ENCODE measurements at places on chromosomes 12 and 14. TPM values are rescaled to one million over a fixed set of nuclear protein-coding genes. Genes with fewer than 3 reads are reported as not detected.

DNA sequence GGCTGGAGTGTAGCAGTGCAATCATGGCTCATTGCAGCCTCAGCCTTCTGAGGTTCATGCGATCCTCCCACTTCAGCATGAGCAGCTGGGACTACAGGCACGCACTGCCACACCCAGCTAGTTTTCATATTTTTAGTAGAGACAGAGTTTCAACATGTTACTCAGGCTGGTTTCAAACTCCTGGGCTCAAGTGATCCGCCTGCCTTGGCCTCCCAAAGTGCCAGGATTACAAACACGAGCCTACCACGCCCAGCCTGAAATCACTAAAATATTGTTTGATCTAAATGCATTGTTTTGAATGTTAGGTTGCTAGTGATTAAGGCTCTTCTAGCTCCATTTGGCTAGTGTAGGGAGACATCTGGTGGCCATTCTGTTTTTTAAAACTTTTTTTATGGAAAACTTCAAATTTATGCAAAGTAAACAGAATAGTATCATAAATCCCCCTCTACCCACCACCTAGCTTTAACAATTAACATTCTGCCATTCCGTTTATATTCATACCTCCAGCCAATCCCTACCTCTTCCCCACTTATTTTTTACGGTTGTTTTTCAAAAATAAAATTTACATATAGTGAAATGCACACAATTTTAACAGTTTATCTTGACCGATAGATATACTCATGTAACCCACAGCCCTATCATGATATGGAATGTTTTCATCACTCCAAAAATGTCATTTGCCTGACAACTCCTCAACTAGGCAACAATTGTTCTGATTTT, 37.8 kb downstream of the MYO1H start:
- H3K4me3 ChIP-seq = no peak overlapping the region
- no peaks in the 10 kb centered on the region for H3K4me1 ChIP-seq
- no peaks in the 10 kb centered on the region for H3K36me3 ChIP-seq
- H3K27me3 ChIP-seq = peaks cover 50% of the 10 kb centered on the region

GRCh38 chr14:74409441-74409840, 16.6 kb downstream of the SYNDIG1L start:
- no peak overlapping the region for H3K4me3 ChIP-seq
- H3K27me3 ChIP-seq = peaks cover 5% of the 10 kb centered on the region
- H3K4me1 ChIP-seq = no peaks in the 10 kb centered on the region
- no peaks in the 10 kb centered on the region for H3K36me3 ChIP-seq
- DNase-seq = no peak

GRCh38 chr14:104845033-104845666, 19.9 kb upstream of the CEP170B start:
- no peak for DNase-seq
- H3K4me1 ChIP-seq = peaks cover 8% of the 10 kb centered on the region
- H3K4me3 ChIP-seq = no peak overlapping the region
- H3K27me3 ChIP-seq = peaks cover 72% of the 10 kb centered on the region
- H3K36me3 ChIP-seq = no peaks in the 10 kb centered on the region

GRCh38 chr14:104096751-104097700, 11.5 kb downstream of the ASPG start:
- H3K27me3 ChIP-seq = no peaks in the 10 kb centered on the region
- H3K27ac ChIP-seq = no peak overlapping the region
- peaks cover 2% of the 10 kb centered on the region for H3K4me1 ChIP-seq
- no peaks in the 10 kb centered on the region for H3K36me3 ChIP-seq

DNA sequence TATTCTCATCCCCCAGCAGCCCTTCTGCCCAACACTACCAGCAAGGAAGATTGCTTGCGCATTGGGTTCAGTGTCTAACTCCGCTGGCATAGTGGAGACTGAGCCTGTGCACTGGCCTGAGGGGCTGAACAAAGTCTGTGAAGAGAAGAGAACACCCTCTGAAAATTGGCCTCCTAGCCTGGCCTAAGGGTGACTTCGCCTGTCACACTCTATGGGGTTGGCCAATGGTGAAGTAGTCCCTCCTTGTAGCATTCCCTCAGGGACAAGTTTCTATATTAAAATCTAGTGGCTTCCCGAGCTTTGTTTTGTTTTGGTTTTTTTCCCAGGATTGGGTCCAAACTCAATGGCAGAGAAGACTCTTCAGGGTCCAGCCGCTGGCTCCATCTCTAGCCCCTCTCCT, 49.1 kb upstream of the DAAM1 start:
- no peaks in the 10 kb centered on the region for H3K27me3 ChIP-seq
- H3K27ac ChIP-seq = no peak overlapping the region
- H3K4me3 ChIP-seq = no peak overlapping the region

- H3K4me3 ChIP-seq = no peak overlapping the region
- no peak for DNase-seq
- H3K36me3 ChIP-seq = no peaks in the 10 kb centered on the region
- H3K27ac ChIP-seq = no peak overlapping the region
- H3K4me1 ChIP-seq = peaks cover 2% of the 10 kb centered on the region
- H3K27me3 ChIP-seq = no peaks in the 10 kb centered on the region
These were observed 95.4 kb upstream of the SLC38A4 start for GRCh38 chr12:46921048-46921763.

GRCh38 chr14:71452539-71452938, 479.7 kb upstream of the RGS6 start:
- no peak overlapping the region for H3K27ac ChIP-seq
- peaks cover 9% of the 10 kb centered on the region for H3K4me1 ChIP-seq

DNA sequence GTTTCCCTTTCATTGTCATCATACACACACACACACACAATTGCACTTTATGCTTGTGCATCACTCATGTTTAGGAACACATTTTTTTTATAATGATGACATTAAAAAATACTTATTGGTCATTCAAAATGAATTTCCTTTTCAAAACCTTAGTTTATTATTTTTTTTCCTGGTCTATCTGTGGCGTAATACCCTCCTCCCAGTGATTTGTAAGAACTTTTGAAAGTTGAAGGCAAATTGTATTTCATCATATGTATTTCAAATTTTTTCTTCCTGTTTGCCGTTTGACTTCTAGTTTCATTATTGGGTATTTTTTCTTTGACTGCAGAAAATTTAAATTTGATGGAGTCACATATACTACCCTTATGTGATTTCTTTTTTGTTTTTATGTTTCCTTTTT, 2.5 kb upstream of the LRRK2 start:
- peaks cover 5% of the 10 kb centered on the region for H3K4me1 ChIP-seq
- no peaks in the 10 kb centered on the region for H3K36me3 ChIP-seq
- H3K4me3 ChIP-seq = no peak overlapping the region
- DNase-seq = no peak
- no peak overlapping the region for H3K27ac ChIP-seq

GRCh38 chr12:114411071-114411837, 5.3 kb upstream of the TBX5 start:
- peaks cover 2% of the 10 kb centered on the region for H3K36me3 ChIP-seq
- H3K4me1 ChIP-seq = peaks cover 13% of the 10 kb centered on the region
- H3K4me3 ChIP-seq = no peak overlapping the region
- no peak for DNase-seq
- peaks cover 93% of the 10 kb centered on the region for H3K27me3 ChIP-seq
- no peak overlapping the region for H3K27ac ChIP-seq

GRCh38 chr12:27965966-27966365, 6.6 kb downstream of the PTHLH start:
- no peak overlapping the region for H3K4me3 ChIP-seq
- H3K36me3 ChIP-seq = no peaks in the 10 kb centered on the region
- H3K27ac ChIP-seq = no peak overlapping the region

- H3K27me3 ChIP-seq = no peaks in the 10 kb centered on the region
- H3K4me3 ChIP-seq = peak overlapping the region; percentile 74
- DNase-seq = peak; percentile 56
- peaks cover 87% of the 10 kb centered on the region for H3K4me1 ChIP-seq
- H3K27ac ChIP-seq = peak overlapping the region; percentile 87
These were observed 1.3 kb downstream of the TC2N start for GRCh38 chr14:91866061-91866460.

DNA sequence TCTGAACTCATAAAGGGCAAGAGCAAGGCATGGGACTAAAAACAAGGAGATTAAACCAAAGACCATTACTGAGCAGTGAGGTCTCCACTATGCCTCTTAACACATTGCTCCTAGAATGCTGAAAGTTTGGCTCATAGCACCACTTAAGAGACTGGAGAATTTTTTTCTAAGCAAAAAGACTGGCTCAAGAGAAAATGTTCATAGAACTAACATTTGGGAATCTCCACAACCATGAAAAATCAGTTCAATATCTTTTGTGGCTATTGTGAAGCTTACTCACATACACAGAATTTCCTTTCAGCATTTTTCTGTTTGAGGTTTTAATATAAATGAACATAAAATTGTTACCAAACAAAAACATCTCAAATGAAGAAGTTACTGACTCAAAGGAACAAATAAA, 255.8 kb downstream of the CCDC91 start:
- H3K4me1 ChIP-seq = peaks cover 1% of the 10 kb centered on the region
- H3K36me3 ChIP-seq = peaks cover 4% of the 10 kb centered on the region
- no peak overlapping the region for H3K27ac ChIP-seq
- no peaks in the 10 kb centered on the region for H3K27me3 ChIP-seq
- no peak overlapping the region for H3K4me3 ChIP-seq
- no peak for DNase-seq

DNA sequence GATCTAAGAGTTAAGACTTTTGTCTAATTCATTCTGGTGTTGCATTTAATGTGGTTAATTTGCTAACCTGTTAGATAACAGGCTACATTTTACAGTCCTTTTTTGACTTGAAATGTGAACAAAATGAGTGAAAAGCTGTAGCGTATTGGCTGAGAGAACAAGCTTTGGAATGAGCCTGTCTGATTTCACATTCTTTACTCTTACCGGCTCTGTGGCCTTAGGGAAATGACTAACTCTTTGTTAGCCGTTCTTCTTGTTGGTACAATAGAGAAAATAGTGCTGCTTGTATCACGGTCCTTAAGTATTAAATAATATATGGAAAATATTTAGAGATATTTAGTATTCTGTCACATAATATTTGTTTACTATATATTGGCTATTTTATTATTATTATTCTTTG, 1.9 kb downstream of the MNAT1 start:
- no peak overlapping the region for H3K27ac ChIP-seq
- DNase-seq = no peak
- peaks cover 18% of the 10 kb centered on the region for H3K4me1 ChIP-seq
- H3K27me3 ChIP-seq = peaks cover 7% of the 10 kb centered on the region
- H3K4me3 ChIP-seq = no peak overlapping the region

Gene KRT75
- total RNA-seq = not detected

Gene FGF6
- not detected for total RNA-seq

Gene ITGB7
- total RNA-seq = 102 TPM

Gene ZNF84
- total RNA-seq = 19.6 TPM

Gene TNS2
- 1.5 TPM for total RNA-seq

Gene CPNE8
- 2.3 TPM for total RNA-seq

Gene ARHGAP5
- total RNA-seq = 49.7 TPM

Data from activated naive CD8-positive, alpha-beta T cell treated with anti-CD3 and anti-CD28 coated beads for 36 hours (primary cell).